ENCODE measurements at places on chromosomes 7 and 10.
A peak's percentile ranks its signal among the peaks of the same experiment; 100 is the strongest.

GRCh38 chr10:3776796-3777571 is 8.0 kb downstream of the KLF6 start:
- peak; percentile 80 for DNase-seq

DNA sequence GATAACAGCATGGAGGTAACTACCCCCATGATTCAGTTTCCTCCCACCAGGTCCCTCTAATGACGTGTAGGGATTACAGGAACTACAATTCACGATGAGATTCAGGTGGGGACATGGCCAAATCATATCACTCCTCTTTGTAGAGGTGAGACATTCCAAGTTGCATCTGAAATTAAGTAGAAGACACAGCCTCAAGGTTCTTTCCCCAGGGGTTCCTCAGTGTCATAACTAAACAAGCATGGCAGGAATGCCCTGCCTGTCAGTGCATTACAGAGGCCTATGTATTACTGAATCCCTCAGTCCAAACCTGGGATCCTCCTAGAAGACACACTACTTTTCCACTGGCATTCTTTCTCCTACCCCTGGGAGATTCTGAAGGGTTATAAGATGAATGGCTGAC is 42.6 kb upstream of the WNT16 start:
- no peak for DNase-seq

GRCh38 chr7:128456255-128456725 is 612 bp downstream of the HILPDA start:
- no peak for DNase-seq

DNA sequence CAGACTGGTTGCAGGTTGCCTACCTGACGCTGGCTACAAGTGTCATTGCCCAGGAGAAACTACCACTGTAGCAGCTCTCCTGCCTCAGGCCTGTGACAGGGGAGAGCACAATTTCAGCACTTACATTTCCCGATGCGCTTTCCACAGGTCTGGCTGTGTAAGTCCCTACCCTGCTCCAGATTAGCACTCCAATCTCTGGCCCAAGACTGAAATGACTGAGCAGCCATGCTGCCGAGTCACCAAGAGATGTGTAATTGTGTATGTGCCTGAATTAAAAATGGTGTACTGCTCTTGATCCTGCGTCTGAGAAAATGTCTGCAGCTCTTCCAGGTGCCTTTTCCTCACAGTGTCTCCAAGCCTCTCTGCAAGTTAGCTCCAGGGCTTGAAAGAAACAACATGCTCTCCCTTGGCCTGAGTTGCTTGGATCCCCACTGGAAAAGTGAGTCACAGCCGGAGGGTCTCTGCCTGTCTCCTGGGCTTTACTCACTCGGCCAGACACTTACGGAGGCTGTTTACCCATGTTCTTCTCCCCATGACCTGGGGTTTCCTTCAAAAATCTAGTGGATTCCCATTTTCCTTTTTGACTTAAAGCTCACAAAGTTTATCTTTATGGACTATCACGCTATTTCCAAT is 1001.7 kb upstream of the KCND2 start:
- no peak for DNase-seq

DNA sequence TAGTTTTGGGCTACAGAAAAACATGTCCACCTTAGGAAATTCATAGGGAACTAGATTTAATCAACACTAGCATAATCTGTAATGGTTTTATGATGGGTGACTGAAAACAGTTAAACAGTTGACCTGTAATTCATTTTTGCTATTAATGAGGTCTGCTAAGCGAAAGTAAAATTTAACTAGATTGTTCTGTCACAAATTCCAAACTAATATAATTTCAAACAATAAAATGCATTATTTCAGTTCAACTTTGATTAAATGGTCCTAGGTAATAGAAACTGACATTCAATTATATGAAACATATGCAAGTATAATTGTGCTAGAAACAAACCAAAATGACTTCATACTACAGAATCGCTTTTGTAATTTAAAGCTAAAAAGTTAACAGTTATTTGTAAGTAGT is 6.9 kb downstream of the NOC3L start:
- DNase-seq, result no peak

- no peak for DNase-seq
These were observed 78.0 kb downstream of the GOLGA7B start for GRCh38 chr10:97927622-97928021.

DNA sequence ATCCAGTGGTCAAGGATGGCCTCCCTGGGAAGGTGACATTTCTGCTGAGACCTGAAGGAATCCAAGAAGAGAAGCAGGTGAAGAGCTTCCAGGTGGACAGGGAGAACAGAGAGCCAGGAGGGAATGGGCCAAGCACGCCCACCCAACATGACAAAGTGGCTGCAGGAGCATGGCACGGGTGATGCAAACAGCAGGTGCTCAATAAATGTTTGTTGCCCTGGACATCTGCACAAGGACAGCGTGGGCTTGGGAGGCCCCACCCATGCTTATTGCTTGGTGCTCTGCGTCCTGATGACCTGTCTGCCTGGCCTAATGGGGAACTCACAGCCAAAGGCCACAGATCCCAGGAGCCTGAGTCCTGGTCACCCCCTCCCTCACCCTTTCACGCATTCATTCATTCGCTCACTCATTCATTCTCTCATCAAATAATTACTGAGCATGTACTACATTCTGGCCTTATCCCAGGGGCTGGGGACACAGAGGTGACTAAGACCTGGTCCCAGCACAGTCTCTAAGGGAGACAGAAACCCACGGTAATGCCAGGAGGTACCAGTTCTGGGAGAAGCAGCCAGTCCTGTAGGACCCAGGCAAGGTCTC is 13.1 kb downstream of the RHBDD2 start:
- DNase-seq, result no peak

GRCh38 chr10:113087165-113088029 is 137.3 kb downstream of the TCF7L2 start:
- DNase-seq, result peak; percentile 98

DNA sequence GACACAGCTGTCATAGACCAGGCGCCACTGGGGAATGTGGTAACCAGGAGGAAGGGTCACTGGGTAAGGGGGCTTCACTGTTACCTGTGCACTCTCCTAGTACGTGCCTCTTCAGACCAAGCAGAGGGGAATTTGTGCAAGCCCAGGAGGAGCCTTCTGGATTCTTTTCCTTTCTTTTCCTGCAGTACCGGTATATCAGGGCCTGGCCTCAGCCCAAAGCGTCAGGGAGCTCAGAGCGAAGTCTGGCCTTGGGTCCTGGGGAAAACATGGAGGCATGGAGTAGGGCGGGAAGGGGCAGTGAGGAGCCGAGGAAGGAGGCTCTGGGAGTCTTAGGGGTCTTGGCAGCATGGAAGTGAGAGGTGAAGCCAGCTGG is 133.6 kb upstream of the GDF10 start:
- DNase-seq, result no peak
